ENCODE measurements at places on chromosomes 1 and 21.

DNA sequence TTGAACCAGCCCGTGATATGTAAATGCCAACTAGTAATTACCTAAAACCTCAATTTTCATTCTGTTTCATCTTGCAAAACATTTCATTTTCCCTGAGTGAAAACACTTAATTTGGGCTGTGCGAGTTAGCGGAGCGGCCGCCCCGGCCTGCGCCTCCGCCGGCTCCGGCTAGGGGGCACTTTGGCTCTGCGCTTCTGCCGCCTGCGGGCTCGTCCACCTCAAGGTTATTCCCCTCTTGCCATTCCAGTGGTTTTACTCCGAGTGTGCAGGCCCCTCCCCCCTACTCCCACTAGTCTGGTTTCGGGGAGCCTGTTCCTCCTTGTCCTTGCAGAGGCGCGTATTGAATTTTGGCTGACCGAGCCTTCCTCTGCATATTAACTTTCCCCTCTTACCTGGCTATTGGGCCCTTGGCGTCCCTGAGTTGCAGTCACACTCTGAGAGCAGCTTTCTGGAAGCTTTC lies 55.6 kb downstream of the PEX14 start:
- peak; percentile 83 for DNase-seq

DNA sequence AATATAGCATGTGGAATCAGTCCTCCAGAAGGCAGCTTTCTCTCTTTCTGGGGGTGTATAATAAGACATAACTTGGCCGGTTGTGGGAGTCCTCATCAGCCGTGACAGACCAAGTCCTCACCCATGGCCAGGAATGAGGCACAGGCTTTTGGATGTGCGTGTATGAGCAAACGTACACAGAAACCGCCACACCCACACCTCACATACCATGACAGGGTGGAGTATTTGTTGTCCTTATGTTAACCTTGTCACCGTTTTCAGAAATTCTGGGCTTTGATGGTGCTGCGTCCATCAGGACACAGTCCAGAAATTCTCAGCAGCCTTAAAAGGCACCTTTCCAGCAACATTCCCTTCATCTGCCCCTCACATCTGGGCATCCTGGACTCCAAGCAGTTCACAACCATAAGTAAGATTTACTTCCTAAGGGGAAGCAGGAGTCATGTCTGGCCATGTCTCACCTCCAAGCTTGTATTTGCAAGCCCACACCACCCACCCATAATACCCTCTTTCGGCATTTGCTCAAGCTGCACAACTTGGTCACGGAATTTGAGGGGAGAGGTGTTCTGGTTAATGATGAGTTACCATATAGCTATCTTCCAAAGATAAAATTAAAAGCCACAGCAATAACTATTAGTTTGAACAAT lies 12.4 kb downstream of the C1orf116 start:
- DNase-seq: no peak

DNA sequence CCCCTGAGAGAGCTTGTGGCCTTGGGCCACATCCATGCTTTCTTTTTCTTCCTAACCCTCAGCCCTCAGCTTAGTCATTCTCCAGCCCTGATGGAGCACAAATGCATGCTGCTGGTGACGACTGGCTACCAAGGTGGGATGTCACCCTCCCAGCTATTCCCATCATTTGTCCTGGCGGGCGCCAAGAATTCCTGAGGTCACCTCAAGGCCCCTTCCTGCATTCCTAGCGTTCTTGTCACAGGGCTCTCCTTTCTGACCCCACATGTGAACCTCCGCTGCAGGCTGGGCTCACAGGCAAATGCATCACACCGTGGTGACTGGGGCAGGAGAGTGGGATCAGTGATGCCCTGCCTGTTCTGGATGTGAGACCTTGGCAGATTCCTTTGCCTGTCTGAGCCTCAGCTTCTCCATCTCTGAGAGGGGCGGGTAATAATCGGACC lies 53.4 kb upstream of the IFFO2 start:
- DNase-seq: peak; percentile 99

GRCh38 chr1:163720294-163720693 lies 398.5 kb downstream of the NUF2 start:
- DNase-seq: no peak

DNA sequence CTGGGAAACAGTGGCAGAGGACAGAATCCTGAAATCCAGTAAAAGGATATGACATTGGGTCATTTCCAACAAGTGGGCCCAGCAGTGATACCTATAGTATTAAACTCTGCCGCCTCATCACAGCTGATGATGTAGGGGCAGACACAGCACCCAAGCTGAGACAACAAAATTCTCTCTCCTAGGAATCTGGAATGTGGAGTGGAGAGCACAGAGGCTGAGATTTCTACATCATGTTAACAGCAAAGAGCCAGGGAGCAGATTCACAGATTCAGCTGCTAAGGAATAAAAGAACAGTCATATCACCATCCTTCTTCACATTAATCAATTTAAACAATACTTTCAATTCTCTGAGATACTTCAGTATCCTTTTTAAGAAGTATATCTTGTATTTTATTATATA lies 61.9 kb downstream of the CRP start:
- no peak for DNase-seq

DNA sequence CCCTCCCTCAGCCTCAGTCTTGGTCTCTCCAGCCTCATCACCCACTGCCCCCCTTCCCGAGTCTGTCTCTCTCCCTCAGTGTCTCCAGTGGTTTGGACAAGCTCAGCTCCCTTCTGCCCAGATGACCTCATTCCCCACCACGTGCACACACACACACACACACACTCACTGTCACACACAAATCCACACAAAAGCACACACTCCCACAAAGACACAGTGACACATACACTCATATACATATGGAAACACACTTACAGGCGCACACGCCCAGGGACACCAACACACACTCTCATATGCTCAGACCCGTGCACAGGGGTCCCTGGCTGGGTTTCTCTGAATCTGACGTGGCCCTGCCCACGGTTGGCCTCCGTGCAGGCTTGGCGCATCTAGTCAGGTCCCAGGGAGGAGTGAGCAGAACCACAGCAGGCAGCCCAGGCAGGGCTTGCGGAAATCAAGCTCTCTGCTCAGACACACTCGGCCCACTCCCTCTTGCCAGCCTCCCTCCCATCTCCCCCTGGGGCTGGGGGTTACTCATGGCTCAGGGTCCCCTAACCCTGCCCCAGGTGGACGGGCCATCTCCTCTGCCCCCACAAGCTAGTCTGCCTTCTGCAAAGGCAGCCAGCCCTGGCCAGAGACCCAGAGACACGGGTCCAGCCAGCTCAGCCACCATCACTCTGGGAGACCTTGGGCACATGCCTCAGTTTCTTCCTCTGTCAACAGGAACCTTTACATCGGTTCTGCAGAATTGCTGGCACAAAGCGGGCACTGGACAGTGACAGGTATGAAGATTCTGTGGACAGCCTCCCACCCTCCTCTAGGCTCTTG lies 38.5 kb upstream of the FAM131C start:
- DNase-seq: no peak

- no peak for DNase-seq
These were observed 131.0 kb downstream of the RRAGC start for GRCh38 chr1:38728585-38728908.

- no peak for DNase-seq
These were observed 27.7 kb upstream of the SLC5A9 start for GRCh38 chr1:48194801-48195200.

DNA sequence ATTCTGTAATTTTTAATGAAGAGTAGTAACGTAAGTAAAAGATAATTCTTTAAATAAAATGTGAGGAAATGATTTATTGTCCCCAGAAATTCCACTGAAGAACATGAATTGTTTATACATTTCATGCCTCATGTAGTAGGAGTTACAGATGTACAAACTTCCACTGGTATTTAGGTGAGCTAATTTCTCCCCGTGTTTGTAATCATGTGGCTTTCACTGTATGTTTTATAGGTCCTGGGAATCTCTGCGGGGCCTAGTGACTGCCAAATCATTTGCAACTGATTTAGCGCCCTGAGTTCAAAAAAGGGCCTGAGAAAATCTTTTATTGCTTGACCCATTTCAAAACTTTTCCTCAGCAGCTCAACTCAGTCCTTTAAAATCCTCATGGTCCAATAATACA lies 30.5 kb upstream of the FASLG start:
- DNase-seq: no peak

- DNase-seq: no peak
These were observed 363.5 kb upstream of the DUSP10 start for GRCh38 chr1:222105393-222105737.

GRCh38 chr1:221993444-221993948 lies 251.6 kb upstream of the DUSP10 start:
- no peak for DNase-seq

DNA sequence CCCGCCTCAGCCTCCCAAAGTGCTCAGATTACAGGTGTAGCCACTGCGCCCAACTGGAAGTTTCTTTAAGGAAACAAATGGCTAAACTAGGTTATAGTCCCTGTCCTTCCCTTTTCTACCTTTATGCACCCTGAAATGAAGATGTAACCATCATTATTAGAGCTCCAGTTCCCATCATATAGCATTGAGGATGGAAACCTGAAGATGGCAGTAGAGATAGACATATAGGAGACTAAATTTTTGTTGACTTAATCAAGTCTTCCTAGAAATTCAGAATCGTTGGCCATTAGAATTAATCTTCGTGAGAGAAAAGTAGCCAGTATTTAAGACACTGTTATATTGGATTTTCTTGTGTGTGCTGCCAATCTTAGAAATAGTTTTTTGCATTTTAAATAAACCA lies 1016.3 kb upstream of the NCAM2 start:
- no peak for DNase-seq

DNA sequence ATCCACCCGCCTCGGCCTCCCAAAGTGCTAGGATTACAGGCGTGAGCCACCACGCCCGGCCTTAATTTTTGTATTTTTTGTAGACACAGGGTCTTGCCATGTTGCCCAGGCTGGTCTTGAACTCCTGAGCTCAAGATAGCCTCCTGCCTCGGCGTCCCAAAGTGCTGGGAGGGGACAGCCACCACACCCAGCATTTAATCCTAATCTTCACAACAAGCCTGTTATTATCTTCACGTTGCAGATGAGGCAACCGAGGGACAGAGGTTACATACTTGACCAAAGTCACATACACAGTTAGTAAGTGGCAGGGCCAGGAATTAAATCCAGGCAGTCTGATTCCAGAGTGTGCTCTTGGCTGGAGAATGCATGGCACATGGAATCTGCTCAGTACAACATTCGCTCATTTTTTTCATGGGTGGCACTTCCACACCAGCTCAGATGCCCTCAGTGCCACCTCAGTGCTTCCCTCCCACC lies 4.8 kb upstream of the GPR37L1 start:
- no peak for DNase-seq

DNA sequence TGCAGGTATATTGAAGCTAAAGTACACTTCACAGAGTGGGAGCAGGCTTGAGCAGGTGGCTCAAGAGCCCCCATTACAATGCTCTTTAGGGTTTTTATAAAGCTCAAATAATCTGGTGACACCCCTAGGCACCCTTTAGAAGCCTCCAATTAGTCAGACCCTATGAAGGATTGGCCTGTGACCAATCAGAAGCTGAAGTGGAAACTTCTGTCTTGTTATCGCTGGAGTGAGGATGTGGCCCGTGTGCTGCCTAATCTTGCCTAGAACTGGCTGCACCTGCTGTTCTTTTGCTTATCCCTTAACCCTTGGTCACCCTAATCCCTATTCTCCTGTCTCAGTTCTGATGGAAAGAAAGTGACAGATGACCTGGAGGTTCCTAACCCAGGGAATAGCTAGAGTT lies 70.8 kb upstream of the ABCG1 start:
- DNase-seq: no peak

- DNase-seq: no peak
These were observed 23.3 kb downstream of the RIMKLA start for GRCh38 chr1:42403880-42404400.

- no peak for DNase-seq
These were observed 26.8 kb downstream of the SESN2 start for GRCh38 chr1:28286111-28286510.

DNA sequence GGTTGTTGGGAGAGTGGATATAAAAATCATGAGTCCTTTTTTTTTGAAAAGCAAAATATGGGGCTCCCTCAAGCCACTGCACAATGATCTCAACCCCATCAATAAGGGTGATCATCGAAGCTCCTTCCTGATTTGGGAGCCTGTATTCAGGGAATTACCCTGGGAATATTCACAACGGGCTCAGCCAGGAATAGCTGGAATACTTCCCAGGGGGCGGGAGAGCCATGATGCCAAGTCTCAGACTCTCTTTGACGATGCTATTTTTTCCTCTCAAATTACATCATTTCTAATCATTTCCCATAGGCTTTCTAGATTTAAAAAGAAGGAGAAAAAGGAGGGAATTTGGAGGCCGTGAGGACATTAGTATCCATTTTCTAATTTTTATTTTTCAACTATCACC lies 18.4 kb downstream of the OLIG1 start:
- DNase-seq: no peak

- DNase-seq: no peak
These were observed 992 bp upstream of the USP48 start for GRCh38 chr1:21783679-21784603.

DNA sequence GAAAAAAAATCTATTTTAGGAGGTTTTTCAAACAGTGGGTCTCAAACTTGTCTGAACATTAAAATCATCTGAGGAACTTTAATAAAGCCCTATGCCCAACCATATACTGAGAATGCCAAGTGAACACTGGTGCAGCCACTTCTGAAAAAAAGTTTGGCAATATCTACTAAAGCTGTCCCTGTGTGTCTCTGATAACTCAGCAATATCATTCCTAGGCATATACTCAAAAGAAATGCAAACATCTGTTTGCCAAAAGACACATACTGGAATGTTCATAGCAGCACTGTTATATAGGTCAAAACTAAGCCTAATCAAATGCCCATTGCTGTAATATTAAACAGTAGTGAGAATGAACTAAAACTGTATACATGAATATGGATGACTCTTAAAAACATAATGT lies 74.2 kb upstream of the RGS4 start:
- no peak for DNase-seq

GRCh38 chr1:71276466-71276865 lies 195.6 kb upstream of the ZRANB2 start:
- DNase-seq: no peak

DNA sequence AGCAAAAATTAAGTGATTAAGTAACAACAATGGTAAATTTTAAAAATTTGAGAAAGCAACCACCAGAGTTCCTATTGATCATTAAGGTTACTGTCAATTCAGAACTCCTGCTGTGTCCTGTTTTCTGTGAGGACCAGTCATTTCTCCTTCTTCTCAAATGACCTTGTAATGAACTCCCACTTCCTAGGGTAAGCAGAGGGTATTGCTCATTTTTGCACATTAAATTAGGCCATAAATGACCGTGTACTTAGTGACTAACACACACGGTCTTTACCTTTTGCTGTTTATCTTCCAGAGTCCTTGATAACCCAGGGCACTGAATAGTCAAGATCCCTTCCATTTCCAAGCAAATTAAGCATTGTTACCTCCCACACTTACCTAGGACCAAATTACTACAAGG lies 227.5 kb upstream of the LYPLAL1 start:
- no peak for DNase-seq

Measured in SJSA1 (cell line).